ENCODE measurements at places on chromosomes 2 and 18.

DNA sequence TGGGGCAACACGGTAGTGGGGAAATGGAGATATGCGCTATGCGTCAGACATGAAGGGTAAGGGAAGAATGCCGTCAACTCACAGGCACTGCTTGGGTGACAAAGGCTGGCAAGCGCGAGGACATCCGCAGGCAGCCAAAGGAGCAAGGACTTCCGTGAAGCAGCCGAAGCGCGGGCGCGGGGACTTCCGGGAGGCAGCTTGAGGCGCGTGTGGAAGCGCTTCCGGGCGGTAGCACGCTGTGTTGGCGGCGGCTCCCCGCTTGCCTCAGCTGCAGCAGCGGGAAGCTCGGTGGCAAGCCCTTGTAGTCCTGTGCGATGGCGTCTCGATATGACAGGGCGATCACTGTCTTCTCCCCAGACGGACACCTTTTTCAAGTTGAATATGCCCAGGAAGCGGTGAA, at the start of gene PSMA8:
PSMA8 (plus strand) TSS at position 218 of the 400 bp plus-strand sequence; CDS start at position 315, 97 bp downstream.
- ATAC-seq, result peak; percentile 75

DNA sequence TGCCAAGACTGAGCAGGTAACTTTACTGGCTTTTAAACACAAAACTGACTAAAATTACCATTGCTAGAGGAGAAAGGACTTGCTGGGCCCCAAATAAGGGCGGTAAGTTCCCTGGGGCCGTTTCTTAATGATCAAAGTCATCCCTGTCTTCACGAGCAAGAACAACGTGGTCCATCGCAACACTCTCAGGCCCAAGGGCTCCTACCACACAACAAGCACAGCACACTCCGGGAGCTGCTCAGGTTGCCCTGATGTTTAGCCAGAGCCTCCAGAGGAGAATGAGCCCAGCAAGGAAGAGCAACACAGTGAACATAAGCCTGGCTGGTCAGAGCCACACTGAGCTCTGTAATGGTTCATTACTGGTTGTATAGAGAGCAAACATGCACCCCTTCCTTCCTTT, 102.7 kb downstream of the DYNC1I2 start:
- no peak for ATAC-seq

DNA sequence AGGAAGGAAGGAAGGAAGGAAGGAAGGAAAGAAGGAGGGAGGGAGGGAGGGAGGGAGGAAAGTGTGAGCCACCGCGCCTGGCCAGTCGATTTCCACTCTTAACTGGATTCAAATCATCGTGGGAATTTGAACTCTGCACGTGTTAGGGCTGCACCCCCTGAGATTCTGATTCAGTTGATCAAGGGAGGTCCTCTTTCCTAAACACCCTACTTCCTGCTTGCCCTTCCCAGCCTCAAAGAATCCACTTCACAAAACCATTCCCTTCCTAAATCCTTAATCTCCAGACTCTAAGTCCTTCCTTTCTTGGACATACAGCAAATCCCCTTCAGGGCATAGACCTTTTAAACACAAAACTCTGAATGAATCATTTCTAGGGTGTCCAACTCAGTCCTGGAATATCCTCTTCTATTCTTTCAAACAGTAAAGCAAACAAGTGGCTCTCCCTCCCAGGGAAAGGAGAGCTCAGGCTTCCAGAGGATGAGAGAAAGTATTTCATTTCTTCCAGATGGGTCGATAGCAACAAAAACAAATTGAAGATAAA, 68.2 kb upstream of the MBOAT2 start:
- ATAC-seq, result no peak

DNA sequence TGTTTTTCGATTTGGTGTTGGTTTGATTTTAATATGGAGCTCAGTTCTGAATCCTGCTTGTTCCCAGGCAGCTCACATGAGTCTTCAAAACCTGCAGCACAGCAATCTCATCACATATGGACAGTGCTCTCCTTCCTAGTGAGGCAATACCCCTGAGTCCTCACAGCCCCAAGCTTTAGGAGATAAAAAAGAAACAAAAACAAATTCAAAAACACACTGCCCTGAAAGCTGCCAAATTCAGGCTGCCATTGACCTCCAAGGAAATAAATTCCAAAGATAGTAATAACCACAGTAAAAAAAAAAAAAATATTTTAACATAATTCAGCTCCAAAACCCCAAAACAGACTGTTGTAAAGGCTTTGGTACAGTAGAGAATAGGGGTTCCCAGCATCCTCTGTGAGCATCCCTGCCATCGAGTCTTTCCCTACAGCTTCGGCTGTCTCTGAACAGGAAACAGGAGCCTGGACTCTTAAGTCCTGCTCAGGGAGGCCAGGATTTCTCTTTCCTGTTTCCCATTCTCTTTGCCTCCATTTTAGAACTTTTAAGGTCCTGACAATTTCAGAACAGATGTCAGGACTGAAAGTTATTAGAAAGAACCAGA, 14.7 kb upstream of the SP3 start:
- no peak for ATAC-seq

- ATAC-seq, result no peak
Measured at GRCh38 chr18:77701977-77702376, 452.3 kb downstream of the GALR1 start.

GRCh38 chr2:140091926-140092325, 1311.7 kb upstream of the NXPH2 start:
- no peak for ATAC-seq

GRCh38 chr18:9096007-9096371, 6.5 kb upstream of the NDUFV2 start:
- no peak for ATAC-seq

GRCh38 chr2:95008306-95008705, 17.2 kb upstream of the MAL start:
- no peak for ATAC-seq

DNA sequence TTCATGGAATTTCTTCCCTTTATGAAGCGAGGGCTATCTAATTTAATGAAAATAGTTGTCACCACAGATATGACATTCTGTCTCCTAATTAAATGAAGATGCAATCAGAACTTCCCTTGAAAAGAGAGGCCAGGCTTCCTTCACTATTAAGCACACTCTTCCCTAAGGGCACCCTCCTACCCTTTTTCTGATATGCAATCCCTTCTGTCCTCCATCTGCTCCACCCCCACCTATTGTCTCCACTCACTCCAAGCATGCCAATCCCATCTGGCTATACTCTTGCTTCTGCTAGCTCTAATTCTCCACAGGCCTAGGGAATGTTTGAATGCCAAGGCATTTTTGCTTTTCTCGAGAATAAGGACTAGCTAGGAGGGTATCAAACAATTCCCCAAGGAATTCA, 818.4 kb upstream of the FSHR start:
- no peak for ATAC-seq

DNA sequence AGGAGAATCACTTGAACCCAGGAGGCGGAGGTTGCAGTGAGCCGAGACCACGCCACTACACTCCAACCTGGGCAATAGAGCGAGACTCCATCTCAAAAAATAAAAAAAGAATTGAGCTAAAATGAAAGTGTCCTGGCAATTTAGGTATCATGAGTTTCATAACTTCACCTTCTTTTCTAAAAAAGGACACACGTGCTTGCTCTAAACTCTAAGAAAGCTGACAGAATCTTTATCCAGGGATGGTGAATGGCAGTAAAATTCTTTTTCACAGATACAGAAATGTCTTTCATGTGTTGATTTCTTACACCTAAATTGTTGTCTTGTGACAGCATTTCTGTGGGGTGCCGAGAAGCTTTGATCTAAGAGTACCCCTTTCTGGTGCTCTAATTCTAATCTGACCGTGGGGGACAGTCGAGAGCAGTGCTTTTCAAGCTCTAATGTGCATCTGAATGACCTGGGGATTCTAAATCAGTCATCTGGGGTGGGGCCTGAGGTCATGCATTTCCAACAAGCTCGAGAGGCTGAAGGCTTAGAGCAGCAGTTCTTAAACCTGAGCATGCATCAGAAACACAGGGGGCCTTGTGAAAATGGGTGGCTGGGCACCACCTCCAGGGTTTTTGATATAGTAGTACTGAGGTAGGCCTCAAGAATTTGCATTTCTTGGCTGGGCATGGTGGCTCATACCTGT, 42.1 kb upstream of the REL start:
- ATAC-seq, result peak; percentile 40

DNA sequence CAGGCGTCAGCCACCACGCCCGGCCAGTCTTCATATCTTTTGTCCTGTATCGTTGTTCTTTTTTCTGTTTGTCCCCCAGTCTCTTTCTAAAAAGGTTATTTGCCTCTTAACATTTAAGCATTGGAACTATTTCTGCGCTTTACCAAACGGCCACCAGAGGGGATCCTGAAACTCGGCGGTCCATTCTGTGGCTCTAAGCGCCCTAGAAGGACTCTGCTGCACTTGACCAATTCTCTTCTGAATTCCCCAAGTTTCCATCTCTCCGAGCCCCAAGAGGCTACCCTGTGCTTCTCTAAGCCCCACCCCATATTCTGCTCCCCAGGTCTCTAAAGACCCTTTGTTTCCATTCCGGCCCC, 33.1 kb upstream of the REG3G start:
- no peak for ATAC-seq

DNA sequence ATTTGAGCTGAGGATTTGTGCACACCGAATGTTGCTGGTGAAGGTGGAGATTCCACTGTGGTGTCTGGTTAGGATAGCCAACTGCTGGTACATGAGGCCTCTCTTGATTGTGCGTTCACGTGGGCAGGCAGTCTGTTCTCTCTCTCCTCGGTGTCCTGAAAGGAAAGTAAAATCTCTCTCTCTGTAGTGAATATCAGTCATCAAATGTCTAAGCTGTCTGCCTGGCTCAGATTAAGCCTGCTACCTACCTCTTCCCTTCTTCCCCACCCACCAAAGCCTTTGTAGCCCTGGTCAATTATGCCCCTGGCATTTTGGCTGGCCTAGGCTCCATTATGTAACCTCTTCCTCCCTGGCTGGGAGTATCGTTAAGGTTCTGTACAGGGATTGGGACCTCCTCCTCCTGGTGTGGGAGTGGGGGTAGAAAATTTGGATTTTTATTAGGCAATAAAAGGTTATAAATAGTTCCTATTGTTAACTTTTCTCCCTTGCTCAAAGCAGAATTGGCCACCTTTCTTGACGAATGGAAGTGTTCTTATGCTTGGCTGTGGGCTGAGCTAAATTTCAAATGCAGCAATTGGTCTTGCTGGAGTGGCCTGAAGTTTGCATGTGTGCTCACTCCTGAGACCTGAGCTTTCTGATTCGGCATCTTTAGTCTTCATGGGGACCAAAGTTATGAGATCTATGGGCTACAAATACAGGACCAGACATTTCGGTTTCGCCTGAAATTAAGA, 148.8 kb downstream of the WDSUB1 start:
- ATAC-seq, result no peak

GRCh38 chr2:70104231-70105111, 17.2 kb downstream of the PCBP1 start:
- ATAC-seq, result no peak

DNA sequence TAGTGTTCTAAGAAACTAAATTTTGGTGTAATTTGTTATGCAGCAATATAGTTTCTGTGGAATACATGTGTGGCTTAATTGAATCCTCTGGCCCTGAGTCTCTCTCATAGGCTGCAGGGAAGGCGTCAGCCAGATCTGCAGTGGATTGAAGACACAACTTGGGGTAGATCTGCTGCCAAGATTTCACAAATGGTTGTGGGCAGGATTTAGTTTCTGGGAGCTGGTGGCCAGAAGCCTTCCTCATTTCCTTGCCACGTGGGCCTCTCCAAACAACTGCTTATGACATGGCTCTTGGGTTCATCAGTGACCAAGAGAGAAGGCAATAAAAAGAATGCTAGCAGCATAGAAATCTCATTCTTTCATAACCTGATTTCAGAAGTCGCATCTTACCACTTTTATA, 28.2 kb downstream of the CCDC102B start:
- ATAC-seq, result no peak
